DMS 273 treated with DMSO at 0.1 percent for 48 hours (cell line): ENCODE measurements at places on chromosomes 1 and 21.
A peak's percentile ranks its signal among the peaks of the same experiment; 100 is the strongest.

- DNase-seq: no peak
Measured at GRCh38 chr1:39632323-39632681, 7.1 kb downstream of the HEYL start.

GRCh38 chr1:216740331-216740730 is 17.1 kb upstream of the ESRRG start:
- DNase-seq: no peak

GRCh38 chr1:228011721-228012311 is 5.0 kb downstream of the WNT3A start:
- DNase-seq: no peak

GRCh38 chr1:79652426-79652825 is 645.9 kb upstream of the ADGRL4 start:
- DNase-seq: no peak

DNA sequence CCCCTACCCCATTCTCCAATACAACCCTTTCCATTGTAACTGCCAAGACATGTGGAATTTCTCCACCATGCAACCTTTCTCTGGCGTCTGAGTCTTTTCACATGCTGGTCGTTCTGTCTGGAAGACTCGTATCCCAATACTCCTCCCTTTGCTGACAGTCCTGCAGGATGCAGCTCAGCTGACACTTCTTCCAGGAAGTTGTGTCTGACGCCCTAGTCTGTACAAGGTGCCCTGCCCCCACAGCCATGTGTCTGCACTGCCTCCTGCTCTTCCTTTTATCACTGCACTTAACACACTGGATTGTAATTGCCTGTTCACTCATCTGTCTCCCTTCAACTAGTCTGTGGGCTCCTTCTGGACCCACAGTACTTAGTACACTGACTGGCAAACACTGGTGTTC is 188.0 kb downstream of the LMX1A start:
- no peak for DNase-seq

- no peak for DNase-seq
Measured at GRCh38 chr1:229756666-229757065, 130.6 kb downstream of the URB2 start.

- DNase-seq: peak; percentile 80
Measured at GRCh38 chr1:62177621-62178020, 17.0 kb upstream of the L1TD1 start.

DNA sequence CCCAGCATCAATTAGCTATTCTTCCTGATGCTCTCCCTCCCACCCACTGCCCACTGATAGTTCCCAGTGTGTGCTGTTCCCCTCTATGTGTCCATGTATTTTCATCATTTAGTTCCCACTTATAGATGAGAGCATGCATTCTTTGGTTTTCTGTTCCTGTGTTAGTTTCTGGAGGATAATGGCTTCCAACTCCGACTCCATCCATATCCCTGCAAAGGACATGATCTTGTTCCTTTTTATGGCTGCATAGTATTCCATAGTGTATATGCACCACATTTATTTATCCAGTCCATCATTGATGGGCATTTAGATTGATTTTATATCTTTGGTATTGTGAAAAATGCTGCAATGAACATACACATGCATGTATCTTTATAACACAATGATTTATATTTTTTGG is 30.2 kb downstream of the DISC1 start:
- no peak for DNase-seq

- no peak for DNase-seq
Measured at GRCh38 chr21:41374177-41374712, 12.4 kb downstream of the MX2 start.

DNA sequence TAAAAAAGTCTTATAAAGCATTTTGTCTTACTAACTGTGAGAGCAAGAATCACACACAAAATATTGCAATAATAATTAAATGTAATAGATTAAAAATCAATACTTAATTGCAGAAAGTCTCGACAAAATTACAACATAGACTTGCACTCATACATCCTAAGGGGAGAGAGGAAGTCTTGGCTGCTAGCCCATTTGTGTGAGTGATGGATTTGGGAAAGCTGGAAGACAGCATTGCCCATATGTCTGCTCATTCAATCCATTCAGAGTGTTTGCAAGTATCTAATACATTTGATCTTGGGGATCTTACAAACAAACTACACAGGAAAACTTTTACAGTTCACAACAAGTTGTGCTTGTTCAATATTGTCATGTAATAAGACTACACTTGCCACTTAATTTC is 140.5 kb downstream of the COL11A1 start:
- DNase-seq: no peak

- no peak for DNase-seq
Measured at GRCh38 chr1:190416239-190416638, 61.4 kb downstream of the BRINP3 start.

DNA sequence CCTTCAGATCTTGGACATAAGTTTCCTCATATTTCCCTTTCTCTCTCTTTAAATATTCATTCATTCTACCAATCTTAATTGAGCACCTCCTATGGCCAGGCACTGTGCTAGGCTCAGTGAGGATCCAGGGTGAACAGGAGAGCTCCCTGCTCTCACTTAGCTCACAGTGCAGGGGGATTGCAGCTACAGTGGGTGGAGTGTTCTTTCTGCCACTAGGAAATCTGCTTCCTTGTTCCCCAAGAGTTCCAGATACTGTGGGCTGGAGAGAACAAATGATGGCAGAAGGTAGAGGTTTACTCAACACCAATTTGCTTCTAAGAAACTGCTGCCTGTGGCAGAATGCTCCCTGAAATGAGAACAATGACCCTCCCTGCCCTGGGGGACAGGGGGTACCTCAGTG is 5.1 kb upstream of the FABP3 start:
- no peak for DNase-seq

DNA sequence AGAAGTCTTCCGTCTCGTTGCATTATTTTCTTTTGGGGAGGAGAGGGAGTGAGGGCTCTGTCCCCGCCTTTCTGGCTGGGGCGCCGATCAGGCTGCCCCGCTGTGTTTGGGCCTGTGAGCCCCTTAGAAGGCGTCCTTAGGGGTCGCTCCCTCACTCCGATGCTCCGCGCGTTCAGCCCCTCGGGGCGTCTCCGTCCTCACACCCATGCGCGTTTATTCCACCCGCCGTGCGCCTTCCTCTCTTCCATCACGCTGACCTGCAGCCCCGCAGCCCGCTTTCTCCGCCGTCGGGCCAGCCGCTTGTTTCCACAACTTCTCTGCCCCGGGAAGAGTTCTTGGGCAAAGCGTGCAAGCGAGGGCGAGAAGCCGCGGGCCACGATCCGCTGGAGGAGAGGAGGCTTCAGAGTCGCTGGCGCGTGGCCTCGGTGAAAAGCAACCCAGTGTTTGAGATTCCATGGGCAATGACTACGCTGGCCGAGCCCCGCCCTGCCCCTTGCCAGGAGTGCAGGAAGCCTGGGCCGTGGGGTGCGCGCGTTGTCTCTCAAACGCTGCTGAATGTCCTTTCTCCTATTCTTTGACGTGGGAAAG is 27.7 kb downstream of the TRIM11 start:
- DNase-seq: no peak

- no peak for DNase-seq
Measured at GRCh38 chr1:209443361-209443931, 140.1 kb upstream of the CAMK1G start.

DNA sequence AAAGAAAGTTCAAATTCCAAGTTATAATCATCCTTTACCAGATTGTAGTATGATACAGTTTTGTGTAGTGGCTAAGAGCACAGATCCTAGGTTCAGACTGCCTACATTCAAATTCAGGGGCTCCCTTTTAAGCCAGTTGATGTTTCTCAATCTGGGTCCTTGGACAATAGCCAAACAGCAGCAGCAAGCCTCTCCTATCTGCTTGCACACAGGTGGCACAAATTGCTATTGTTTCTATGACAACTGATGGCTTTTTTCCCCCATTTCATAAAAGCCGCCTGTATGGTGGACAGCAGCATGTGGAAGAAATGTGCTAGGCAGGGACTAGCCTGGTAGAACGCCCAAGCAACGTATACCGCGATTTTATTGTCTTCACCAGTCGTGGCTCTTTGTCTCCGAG is 76.5 kb downstream of the S1PR1 start:
- DNase-seq: no peak

GRCh38 chr1:35115459-35116383 is 36.5 kb downstream of the ZMYM1 start:
- no peak for DNase-seq

DNA sequence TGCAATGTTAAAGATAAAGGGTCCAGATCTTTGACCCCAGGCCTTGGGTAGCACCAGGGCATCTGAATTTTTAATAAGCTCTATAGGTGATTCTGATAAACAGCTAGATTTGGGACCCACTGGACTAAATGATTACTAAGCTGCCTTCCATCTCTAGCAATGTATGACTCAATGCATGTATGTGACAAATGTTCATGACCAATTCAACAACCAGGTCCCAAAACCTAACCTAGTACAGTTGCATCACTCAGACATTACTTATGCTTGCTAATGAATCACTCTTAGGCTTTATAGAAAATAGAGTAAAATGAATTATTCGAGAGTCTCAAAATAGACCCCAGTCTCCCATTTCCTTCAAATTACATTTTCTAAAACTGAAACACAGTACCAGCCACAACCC is 35.5 kb downstream of the RCAN1 start:
- no peak for DNase-seq

DNA sequence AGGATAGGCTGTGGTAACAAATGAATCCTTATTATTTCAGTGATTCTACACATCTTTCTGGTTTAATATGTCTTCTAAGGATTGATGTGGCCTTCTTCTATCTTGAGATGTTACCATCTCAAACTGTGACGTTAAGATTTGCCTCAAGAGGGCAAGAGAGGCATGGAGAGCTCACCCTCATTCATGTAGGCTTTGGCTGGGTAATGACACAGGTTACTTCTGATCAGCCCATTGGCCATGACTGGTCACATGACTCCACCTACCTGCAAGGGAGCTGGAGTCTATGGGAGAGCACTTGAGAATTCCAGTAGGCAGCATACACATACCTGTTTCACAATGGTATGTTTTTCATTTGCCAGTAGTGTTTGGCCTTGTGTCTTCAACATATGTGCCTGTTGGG is 30.0 kb downstream of the CACHD1 start:
- no peak for DNase-seq

DNA sequence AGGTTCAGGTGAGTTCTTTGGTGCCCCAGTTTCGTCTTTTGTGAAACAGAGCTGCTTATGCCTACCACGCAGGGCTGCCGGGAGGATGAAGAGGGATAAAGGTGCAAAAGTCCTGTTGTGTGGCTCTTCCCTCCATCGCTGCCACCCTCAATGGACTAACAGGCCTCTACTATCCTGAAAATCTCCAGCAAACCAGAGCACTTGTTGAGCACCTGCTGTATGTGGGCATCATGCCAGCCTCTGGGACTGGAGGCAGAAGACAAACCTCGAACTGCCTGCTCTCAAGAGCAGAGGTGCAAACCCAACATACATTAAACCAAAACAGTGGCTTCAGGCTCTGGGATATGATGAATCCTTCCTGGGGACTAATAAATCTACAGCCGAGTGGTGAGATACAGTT is 174.1 kb downstream of the ACTL8 start:
- DNase-seq: no peak

DNA sequence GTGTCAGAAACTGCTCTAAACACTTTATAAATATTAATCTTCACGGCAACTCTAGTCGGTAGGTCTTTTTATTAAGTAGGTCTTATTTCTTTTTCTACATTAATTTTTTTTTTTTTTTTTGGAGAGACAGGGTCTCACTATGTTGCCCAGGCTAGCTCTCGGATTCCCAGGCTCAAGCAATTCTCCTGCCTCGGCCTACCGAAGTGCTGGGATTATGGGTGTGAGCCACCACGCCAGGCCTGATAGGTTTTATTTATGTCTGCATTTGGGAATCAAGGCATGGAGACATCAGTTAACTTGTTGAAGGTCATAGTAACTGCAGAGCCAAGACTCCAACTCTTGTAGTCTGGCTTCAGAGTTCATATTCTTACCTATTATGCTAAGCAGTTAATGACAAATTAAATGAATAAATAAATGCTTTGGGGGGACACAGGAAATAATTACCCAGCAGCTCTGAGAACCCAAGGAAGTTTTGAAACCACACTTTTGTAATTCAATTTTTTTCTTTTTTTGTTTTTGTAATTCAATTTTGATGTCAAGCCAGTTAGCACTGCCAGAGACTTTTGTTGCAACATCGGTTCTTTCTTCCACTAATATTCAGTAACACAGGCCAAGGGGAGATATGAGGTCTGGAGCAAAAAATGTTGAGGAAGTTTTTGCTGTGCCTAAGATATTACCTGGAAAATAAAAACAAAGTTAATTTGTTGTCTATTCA is 9.4 kb upstream of the UAP1 start:
- DNase-seq: no peak

DNA sequence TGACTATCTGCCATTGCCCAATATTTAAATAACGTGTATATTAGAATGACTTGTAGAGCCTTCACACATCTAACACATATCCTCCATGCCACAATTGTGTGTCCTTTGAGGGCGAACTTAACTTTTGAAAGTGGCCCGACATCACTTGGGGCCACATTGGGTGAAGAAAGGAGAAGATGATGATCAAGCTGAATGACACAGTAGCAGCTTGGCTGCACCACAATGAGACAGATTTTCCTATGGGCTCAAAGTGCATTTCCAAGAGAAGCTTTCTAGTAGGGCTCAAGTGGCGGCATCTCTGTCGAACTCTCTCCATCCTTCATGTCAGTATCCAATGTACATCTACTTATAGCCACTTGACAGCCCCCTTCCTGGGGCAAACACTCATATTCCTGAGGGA is 3.7 kb upstream of the BGLAP start:
- DNase-seq: no peak

GRCh38 chr1:155649676-155650075 is 38.9 kb downstream of the YY1AP1 start:
- DNase-seq: no peak

DNA sequence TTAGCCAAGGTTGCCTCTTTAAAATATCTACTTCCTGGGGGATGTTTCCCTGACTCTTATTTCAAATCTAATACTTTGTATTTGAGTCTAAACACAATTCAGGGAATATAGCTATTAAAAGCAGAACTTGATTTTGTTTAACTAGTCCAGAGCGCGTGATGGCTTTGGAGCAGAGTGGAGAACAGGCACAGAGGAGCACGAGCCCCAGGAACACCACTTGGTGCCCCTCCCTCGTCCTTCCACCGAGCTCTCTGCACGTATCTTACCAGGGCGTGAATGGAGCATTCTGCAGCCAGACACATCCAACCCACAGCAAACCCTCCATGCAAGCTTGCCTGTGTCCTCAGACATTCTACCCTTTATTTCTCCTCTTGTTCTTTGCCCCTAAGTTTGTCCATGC is 14.1 kb downstream of the KIF26B start:
- DNase-seq: no peak

DNA sequence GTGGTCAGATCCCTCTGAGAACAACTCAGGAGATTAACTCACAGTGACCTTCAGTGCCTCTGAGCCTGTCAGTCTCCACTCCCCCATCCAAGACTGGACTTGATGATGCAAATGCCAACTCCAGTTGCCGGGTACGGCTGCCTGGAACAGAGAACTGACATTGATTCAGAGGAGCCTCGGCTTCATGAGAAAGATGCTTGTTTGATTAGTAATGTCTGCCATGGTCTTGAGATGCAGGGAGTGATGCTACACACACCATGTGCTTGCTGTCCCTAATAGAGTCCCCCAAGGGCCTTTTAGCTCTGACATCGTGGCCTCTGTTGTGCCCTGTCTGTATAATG is 51.8 kb upstream of the LRP8 start:
- no peak for DNase-seq

- no peak for DNase-seq
Measured at GRCh38 chr1:206066479-206067171, 13.7 kb downstream of the RHEX start.
